Esophagus mucosa (tissue), 1 donor: ENCODE measurements at places on chromosomes 5 and 9.

- ATAC-seq = no peak
Measured at GRCh38 chr9:134521817-134522501, 119.6 kb upstream of the COL5A1 start.

DNA sequence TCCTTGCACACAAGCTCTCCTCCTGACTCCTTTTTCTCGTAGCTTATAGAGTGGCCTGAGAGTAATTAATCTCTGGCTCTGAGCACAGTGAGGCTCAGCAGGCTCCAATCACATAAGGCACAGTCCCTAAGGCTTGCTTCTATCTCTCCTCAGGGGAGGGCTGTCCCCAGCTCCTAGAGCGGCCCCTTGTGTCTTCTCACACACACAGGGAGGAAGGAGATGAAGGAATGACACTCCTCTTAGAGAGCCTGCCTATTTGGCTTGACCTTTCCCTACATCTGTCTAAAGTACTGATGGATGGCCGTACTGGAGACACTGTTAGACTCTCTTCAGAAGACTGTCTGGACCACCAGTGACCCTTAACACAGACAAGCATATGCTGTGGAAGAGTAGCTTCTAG, 12.9 kb downstream of the TAS2R1 start:
- peak; percentile 23 for ATAC-seq

DNA sequence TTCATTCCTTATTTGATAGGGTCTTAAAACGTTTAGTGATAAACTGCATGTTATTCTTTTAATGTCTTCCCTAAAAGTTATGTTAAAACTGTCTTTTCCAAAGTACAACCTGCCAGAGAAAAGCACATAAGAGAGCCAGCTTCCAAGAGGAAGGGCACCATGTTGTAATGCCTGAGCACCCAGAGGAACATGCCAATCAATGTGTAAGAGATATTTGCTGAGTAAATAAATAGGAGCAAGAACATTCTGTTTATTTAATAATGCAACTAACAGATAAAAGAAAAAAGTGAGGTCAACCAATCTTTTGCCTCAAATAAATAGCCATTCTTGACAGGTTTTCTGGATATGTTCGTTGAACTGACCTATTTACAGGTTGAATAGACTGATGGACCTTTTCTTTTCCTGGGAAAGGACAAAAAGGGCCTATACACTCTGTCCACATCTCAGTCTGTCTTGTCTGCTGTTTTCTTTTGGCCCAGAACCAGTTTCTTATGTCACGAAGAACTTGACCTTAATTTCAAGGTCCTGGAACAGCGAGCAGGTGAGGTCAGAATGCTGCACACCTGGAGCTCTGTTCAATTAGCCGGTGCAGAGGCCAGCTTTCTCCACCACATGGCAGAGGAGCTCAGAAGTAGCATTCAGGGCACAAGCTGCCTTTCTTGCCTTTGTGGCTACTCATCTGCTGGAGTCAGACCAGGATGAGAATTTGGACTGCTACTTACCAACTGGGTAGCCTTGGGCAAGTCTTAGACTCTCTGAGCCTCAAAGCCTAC, 77.7 kb downstream of the PLCXD3 start:
- ATAC-seq = no peak

- no peak for ATAC-seq
Measured at GRCh38 chr5:174284873-174285272, 239.4 kb downstream of the NSG2 start.

- no peak for ATAC-seq
Measured at GRCh38 chr9:8430945-8431344, 631.4 kb upstream of the DMAC1 start.

GRCh38 chr9:33092634-33093033, 16.2 kb upstream of the SMU1 start:
- no peak for ATAC-seq
